SJCRH30 (cell line): ENCODE measurements at places on chromosomes 16 and 17. TPM values are rescaled to one million over a fixed set of nuclear protein-coding genes. Genes with fewer than 3 reads are reported as not detected.

CLEC18A gene
- 0.12 and 0.30 TPM in 2 replicates for total RNA-seq

ZP2 gene
- total RNA-seq = not detected in 2 replicates

EVPLL gene
- total RNA-seq = not detected in 2 replicates

OR1F1 gene
- total RNA-seq = 0.47 TPM in 1 of 2 replicates, not detected in the other

CLEC3A gene
- total RNA-seq = not detected in 2 replicates

TAC4 gene
- not detected in 2 replicates for total RNA-seq

KRTAP4-3 gene
- total RNA-seq = not detected in 2 replicates

DHX58 gene
- 0.12 TPM in 1 of 2 replicates, not detected in the other for total RNA-seq

C1QTNF8 gene
- not detected in 2 replicates for total RNA-seq

SHISA9 gene
- total RNA-seq = 0.03 TPM in 1 of 2 replicates, not detected in the other

ARL17B gene
- total RNA-seq = 33.0 and 35.1 TPM in 2 replicates

GNPTG gene
- total RNA-seq = 15.5 and 16.0 TPM in 2 replicates

GSG1L2 gene
- total RNA-seq = not detected in 2 replicates
